Stimulated activated CD8-positive, alpha-beta memory T cell treated with anti-CD3 and anti-CD28 coated beads, Interleukin-4, amount 100 ng/mL, for 1 hour (primary cell): ENCODE measurements at places on chromosomes 1 and 21.

DNA sequence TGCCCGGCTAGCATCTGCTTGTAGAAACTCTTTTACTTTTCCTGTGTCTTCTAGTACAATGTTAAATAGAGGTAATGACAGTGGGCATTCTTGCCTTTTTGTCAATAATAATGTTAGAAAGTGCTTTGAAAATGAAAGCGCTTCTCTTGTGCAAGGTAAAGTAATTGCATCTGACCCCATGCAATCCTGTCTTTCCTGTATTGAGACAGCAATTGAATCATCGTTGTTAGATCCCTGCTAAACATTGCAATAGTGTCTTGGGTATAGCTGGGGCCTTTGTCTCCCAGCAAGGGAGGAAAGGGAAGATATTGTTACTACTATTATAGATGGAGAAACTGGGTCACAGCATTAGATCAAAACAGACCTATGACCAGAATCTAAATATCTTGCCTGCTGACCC lies 80.9 kb downstream of the TLR5 start:
- DNase-seq = no peak

DNA sequence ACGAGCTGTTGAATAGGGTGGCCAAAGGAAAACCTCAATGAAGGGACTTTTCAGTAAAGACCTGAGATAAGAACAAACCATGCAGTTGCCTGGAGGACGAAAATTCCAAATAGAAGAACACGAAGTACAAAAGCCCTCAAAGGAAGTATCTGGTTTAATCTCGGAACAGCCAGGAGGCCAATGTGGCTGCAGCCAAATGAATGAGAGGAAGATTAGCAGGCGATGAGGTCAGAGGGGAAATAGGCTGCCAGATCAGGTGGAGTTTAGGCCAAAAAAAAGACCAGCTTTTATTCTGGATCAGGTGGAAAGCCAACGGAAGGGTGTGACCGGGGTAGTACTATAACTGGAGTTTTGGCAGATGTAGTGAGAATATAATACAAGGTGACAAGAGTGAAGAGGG lies 43.7 kb downstream of the SRSF11 start:
- no peak for DNase-seq

DNA sequence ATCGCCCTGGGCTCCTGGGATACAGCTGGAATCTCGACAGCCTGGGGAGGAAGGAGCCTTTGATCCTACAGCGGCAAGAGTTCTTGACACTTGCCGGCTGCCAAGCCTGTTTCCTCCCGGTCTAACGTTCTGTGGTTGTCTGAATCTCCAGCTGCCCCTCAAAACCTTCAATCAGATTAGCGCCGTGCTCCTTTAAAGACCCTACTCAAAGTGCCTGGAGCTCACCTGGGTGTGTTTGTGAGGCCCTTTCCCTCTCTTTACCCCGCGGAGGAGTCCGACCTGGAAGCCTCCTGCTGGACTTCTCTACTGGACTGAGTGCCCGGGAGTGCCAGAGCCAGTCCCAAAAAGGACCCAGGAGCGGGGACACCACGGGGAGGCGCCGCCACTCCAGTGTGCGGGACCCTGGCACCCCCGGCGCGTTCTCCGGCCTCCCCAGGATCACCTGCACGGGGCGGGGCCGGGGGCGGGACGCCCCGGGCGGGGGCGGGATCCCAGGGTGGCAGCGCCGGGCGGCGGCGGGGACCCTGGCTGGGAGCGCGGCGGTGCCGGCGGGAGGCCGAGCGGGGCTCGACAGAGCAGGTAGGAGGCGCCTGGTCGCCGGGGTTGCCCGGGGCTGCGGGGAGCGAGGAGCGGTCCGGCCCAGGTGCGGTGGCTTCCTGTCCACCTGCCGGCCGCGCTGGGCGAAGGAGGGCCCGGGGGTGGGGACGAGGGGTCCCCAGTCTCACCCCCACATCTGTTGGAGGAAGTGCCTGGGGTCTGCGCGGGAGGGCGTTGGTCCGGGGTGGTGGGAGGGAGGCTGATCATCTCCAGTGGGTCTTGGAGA lies at the start of gene NCMAP:
TSS of gene NCMAP (plus strand) at position 497 of the 823 bp plus-strand sequence. CDS start 39,344 bp downstream, outside the sequence.
- DNase-seq = no peak

DNA sequence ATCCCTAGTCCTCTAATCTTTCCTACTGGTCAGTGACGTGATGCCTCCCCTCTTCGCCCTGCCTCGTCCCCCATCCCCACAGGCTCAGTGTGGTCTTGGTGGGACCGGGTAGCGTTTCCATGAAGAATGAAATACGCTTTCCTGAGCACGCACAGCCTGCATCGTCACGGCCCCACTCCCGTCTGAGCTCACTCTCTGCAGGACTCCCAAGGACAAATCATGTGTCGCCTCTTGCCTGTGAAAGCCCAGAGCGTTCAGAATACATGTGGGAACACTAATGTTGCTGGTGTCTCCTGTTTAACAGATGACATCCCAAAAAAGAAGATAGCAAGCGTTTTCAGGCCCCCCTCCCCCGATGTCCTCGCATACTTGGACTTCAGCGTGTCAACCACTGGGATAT lies 49.2 kb downstream of the S100B start:
- DNase-seq = no peak

- no peak for DNase-seq
These were observed 11.8 kb upstream of the CSF1 start for GRCh38 chr1:109898842-109899241.

GRCh38 chr1:156608036-156608674 lies 6.9 kb upstream of the GPATCH4 start:
- DNase-seq = no peak

GRCh38 chr1:176773038-176773437 lies 310.1 kb downstream of the PAPPA2 start:
- no peak for DNase-seq

DNA sequence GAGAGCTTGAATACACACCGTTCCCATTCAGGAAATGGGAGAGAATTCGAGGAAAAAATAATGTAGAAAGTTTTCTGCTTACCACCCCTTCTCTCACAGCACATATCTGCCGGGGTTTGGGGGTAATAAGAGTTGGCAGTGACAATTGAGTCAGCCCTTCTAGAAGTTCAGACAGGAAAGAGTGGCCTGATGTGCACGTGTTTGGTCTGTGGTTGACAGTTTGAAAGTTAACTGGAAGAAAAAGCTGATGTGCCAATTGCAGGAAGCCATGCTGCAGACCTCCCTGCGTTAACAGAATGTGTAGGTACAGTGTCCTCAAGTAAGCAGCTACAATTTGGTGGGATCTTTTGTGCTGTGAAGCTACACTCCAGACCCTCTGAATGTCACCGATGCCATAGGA lies 50.9 kb downstream of the DHX9 start:
- no peak for DNase-seq

GRCh38 chr1:47013293-47013692 lies 10.2 kb upstream of the CYP4X1 start:
- no peak for DNase-seq

DNA sequence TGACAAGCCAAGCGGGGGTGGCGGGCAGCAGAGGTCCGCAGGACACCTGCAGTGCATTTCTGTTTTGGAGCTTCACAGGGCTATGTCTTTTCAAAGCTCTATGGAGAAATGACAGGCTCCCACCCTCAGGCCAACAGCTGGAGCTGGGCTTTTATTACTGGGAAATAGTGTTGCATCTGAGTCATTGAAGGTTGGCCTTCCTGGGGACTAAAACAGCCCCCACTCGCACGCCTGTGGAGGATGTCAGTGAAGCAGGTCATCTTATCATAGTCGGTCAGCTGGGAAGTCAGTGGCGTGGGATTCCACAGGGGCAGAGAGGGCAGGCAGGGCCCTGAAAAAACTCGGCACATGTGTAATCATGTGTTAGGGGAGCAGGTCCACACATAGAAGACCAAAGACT lies 55.3 kb downstream of the NTPCR start:
- no peak for DNase-seq

- DNase-seq = no peak
These were observed 53.2 kb downstream of the NCAM2 start for GRCh38 chr21:21051109-21052055.

DNA sequence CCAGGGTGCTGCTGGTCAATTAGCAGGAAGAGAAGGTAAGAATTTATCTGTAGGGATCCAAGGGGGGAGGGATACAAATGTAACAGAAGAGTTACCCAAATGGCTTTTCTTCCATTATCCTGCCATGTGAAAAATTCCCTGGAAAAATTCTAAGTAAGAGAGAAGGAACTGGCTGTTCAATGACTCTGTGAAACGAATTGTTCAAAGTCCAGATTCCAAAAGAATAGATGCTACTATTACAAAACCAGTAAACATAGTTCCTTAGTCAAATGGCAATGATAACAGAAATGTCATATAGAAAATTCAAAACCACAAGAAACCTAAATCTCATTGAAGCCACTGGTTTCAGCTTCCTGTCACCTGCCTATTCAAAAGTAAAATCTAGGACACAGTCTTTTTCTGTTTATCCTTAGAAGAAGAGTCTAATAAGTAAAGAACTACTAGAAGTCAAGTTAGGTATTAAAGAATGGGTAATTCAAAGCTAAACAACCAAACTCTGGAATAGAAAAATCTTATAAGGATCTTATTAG lies 102.6 kb downstream of the ZNF644 start:
- no peak for DNase-seq

- no peak for DNase-seq
These were observed 79.9 kb downstream of the FHAD1 start for GRCh38 chr1:15326691-15327588.

DNA sequence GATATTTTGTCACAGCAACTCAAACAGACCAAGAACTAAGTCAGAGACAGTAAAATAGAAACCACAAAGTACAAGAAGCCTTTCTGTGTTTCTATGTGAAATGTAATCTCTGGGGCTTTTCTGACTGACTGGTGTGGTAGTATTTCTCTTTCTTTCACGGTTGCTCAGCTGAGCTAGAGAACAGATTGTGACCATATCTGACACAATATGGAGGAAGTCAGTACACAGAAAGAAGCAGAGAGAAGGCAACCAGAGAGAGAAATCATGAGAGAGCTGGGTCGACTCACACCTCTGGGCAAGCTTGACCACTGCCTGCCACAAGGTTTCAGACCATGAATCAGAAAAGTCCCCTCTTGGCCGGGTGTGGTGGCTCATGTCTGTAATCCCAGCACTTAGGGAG lies 208.9 kb upstream of the GREM2 start:
- DNase-seq = no peak

GRCh38 chr1:6547301-6547700 lies 7.0 kb downstream of the NOL9 start:
- DNase-seq = no peak

GRCh38 chr1:183945428-183946319 lies 91.9 kb downstream of the COLGALT2 start:
- DNase-seq = no peak

GRCh38 chr1:58721247-58721820 lies 21.5 kb upstream of the MYSM1 start:
- no peak for DNase-seq

GRCh38 chr1:40717955-40718354 lies 26.5 kb downstream of the NFYC start:
- DNase-seq = no peak

- DNase-seq = no peak
These were observed 601.9 kb downstream of the MRPL39 start for GRCh38 chr21:25005388-25005787.
